Metanephros (tissue), 2 donors: ENCODE measurements at places on chromosomes 2 and 18. TPM values are rescaled to one million over a fixed set of nuclear protein-coding genes. Genes with fewer than 3 reads are reported as not detected.

The CRYBA2 gene
- total RNA-seq: not detected

The ANO7 gene
- 1.6 TPM for total RNA-seq

The PLCD4 gene
- total RNA-seq: 6.7 TPM

The MSTN gene
- total RNA-seq: 6.6 TPM

The CFAP65 gene
- total RNA-seq: 0.23 TPM
